GM18507 (cell line): ENCODE measurements at places on chromosomes 11 and 22.

DNA sequence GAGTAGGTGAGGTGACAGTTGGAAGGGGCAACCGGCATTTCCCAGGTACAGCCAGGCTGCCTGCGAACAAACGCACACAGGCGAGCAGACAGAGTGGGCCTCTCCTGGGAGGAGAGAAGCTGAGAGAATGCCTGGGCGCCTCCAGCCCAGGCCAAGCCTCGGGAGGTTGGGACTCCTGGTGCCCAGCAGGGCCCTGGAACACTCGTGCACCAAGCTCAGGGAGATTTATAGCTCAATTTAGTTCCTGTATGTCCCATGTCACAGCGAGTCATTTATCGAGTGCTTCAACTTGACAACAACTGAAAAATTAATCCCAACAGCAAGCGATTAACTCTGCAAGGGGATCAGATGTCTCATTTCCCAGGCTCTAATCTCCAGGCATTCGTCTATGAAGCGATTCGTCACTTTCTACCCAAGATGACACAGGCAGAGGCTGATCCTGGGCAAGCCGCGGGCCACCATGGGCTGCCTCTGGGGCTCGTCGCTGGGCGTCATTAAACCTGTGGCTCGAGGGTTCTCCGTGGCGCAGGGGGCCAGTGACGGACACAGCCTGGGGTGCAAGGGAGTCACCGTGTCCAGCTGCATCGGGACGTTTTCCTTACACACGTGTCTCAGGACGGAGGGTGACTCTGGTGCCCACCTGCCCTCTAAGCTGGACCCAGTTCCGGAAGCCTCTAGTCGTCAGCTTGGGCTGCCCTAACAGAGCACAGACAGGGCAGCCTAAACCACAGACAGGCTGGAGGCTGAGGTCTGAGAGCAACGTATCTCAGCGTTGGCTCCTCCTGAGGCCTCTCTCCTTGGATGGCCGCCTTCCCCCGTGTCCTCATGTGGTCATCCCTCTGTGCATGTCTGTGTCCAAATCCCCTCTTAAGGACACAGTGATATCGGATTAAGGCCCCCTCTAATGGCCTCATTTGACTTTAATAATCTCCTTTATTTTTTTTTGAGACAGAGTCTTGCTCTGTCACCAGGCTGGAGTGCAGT is 154.1 kb downstream of the CTTN start:
- no peak for DNase-seq

DNA sequence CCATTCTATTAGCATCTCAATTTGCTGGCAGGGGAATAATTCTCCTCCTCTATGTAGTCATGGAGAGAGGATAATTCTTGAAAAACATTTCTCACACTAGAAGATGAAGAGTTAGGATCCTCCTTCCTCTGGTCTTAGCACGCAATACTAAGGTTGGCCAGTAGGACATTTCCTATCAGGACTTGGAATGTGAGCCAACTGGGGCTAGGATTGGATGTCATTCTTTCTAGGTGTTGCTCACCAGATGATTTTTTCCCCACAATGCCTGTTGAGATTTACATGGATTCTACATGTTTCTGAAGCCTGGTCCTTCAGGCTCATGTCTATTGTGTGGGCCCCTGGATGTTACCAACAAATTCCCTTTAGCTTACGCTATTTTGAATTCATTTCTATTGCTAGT is 28.0 kb downstream of the SLN start:
- no peak for DNase-seq

DNA sequence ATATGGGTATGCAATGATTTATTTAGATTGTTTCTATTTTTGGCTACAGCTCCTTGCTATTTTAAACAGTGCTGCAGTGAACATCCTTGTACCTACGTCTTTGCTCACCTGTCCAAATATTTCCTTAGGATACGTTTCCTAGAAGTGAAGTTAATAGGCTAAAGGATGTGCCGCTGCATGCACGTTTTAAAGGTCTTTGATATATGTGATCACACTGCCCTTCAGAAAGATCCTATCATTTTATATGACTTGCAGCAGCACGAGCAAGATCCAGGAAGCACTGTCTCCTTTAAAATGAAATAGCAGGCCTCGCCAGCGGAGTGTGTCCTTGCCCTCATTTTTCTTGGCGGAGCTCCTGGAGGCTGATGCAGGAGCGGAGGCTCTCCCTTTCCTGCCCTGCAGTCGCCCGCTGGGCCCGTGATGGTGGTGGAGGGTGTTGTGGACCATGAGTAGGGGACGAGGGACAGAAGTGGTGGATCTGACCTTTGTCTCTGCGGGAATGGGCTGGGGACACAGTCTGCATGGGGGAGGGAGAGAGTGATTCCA is 19.4 kb downstream of the RPS6KA4 start:
- no peak for DNase-seq

- DNase-seq = no peak
These were observed 63.8 kb downstream of the TRIM29 start for GRCh38 chr11:120074076-120074475.

DNA sequence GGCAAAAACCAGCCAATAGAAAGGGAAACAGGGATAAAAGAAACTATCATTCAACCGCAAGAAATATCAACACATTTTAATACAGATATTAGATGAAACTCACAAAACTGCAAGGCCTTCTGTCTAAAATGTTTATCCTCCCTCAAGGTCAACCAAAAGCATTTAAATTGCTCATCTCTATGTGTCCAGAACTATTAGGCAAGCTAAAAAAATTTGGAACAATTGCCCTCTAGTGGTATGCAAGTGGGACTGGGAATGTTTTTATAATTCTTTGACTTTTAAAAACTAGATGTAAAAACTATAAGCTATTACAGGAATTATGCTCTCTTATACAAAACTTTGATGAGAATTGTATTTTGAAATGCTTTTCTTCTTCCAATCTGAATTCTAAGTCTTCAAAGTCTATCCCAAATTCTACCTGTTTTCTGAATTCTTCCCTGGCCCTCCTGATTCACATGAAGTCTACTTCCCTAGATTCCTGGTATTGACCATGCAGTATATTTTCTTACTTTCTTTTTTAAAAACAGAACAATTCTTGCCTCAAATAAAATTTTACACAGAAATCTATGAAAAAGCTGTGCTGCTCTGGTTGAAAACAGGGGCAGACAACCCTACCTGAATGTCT is 4.9 kb downstream of the CWC15 start:
- DNase-seq = no peak

GRCh38 chr22:24566899-24567511 is 11.2 kb downstream of the SNRPD3 start:
- DNase-seq = no peak

GRCh38 chr11:66048547-66049323 is at the start of gene GAL3ST3:
TSS of gene GAL3ST3 (minus strand) at chr11:66049161. CDS start at chr11:66045415, 3,746 bp downstream.
- DNase-seq = no peak

DNA sequence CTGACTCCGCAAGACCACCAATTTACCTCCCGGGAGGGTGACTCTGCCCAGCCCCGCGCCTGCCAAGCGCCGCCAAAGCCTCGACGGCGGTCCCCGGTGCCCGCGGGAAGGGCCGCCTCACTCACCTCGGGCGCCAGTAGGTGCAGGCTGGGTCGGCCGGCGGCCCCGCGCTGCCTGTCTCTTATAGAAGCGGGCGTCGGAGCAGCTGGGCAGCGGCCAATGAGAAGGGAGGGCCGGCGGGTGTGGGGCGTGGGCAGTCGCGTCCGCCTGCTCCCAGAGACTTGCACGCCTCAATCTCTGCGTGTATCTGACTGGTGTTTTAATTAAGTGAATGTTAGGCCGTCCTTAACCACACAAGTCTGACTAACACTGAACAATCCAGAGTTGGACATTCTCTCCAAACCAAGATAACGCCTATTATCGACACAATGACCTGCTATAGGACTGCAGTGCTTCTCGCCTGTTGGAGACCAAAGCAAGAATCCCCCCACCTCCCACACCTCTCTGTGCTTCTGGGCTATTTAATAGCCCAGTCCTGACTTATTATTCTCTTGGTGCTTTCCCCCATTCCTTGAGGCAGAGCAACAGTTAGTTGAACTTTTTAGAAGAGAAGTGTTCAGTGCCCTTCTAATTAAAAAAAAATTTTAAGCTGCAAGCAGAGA is at the start of gene TPH1:
TPH1 (minus strand) TSS at position 154 of the 662 bp plus-strand sequence. CDS start 5,507 bp downstream, outside the sequence.
- no peak for DNase-seq

DNA sequence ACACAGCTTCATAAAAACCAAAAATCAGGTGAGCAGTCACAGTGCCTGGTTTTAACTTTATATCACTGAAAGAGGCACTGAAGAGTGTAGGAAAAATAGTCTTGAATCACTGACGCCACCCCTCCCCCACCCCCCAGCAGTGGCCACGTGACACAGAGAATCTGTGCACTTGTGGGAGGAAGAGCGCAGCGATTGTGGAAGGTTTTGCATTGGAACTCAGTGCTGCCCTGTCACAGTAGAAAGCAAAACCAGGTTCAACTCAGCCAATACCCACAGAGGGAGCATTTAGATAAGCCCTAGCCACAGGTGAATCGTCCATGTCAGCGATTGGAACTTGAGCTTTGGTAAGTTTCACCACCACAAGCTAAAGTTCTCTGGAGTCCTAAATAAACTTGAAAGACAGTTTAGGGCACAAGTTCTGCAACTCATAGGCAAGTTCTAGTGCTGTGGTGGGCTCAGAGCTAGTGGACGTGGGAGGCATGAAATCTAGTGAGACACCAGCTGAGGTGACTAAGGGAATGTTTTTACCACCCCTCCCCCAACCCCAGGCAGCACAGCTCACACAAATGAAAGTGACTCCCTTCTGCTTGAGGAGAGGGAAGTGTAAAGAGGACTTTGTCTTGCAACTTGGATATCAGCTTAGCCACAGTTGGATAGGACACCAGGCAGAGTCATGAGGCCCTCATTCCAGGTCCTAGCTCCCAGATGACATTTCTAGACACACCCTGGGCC is 13.3 kb downstream of the OR52B2 start:
- DNase-seq = no peak

GRCh38 chr11:132853886-132854285 is 678.4 kb downstream of the OPCML start:
- no peak for DNase-seq

- DNase-seq = no peak
These were observed 2.8 kb downstream of the SPON1 start for GRCh38 chr11:13965337-13965736.

DNA sequence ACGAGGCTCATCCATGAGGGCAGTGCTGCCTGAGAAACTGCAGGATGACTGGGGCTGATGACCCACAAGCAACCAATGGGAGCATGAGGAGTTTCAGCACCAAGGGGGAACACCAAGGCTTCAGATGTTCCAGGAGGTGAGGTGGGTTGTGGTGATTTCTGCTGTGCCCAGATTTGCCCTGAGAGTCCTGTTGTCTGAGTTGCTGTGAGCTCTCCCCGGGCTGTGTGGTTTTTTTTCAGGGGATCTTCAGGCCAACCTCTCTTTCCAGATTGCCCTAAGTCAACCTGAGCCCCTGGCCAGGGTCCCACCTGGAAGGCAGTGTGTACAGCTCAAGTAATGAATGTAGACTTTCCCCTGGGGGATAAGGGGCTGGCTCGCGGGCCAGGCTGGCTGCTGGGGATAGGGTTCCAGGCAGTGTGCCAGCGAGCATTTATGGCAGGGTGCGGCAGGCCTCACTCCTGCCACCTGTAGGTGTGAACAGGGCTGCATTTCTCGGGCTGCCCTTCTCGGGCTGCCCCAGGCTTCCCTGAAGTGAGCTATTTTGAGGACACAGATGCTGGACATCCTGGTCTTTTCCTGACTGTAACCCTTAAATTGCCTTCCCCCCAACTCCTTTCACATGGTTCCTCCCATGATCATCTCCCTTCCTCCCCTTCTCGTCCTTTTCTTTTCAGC is 9.8 kb downstream of the SLC22A6 start:
- no peak for DNase-seq

DNA sequence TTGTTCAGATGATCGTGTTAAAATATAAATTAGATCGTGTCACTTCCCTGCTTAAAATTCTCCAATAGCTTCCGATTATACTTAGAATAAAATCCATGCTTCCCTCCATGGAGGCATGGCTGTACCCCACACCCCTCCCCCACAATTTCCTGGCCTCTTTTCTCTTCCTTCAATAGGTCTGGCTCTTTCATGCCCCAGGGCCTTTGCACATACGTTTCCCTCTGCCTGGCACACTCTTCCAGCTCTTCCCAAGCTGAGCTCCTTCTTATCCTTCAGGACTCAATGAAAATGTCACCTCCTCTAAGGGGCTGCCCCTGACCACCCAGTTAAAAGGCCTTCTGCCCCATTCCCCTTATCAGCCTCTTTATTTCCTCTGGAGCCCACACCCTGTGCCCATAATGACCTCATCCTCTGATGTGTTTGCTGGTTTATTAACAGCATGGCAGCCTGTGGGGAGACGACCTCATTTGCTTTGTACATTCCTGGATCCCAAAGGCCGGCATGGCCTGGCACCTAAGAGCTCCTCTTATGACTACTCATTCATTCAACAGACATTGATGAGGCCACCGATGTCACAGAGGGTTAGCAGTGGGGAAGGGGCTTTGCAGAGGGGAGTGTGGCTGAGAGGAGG is 9.0 kb upstream of the FLRT1 start:
- DNase-seq = no peak

DNA sequence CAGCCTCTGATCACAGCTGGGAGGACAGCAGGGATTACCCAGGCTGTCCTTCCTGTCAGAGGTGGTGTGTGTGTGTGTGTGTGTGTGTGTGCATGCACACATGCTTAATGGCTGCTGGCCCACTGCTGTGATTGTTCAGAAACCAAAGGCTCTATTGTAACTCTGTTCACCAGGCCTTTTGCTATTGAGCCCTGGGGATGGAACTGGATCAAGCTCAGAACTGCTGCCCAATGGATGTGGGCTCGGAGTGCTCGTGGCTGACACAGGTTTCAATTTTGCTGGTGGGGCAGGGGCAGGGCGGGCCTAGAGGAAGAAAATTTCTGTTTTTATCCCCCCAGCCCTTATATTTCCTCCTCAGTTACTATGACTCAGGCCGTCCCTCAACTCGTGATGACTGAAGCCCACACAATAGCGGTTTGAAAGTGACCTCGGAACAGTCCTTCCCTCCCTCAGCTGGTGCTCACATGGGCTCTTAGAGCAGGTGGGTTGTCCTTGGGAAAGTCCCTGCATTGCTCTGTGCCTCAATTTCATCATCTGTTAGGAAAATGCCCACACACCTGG is 359.3 kb downstream of the TENM4 start:
- DNase-seq = no peak

GRCh38 chr11:116418388-116419041 is 354.3 kb downstream of the BUD13 start:
- no peak for DNase-seq

DNA sequence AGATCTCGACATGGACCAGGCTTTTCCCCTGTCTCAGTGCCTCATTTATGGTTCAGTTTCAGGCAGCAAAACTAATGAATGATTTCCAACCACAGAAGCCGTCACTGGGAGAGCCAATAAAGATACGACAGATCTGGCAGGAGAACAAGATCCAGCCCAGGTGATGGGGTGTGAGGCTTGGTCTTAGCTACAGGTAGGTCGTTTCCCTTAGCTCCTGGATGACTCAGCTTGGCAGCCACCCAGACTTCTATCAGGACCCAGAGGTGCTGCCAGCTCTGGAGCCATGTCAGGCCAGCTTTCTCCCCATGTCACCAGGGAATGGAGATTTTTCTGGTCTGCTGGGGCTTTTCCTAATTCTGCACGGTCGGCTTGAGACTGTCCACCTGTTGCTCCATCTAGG is 36.3 kb upstream of the APOBEC3A start:
- DNase-seq = no peak

- no peak for DNase-seq
These were observed 9.9 kb downstream of the IFT27 start for GRCh38 chr22:36765943-36766450.
